Neuronal stem cell (in vitro differentiated cells): ENCODE measurements at places on chromosomes 2 and 18.
A peak's percentile ranks its signal among the peaks of the same experiment; 100 is the strongest.

- no peak for DNase-seq
Observed at GRCh38 chr2:69582582-69583176, 60.9 kb downstream of the AAK1 start.

DNA sequence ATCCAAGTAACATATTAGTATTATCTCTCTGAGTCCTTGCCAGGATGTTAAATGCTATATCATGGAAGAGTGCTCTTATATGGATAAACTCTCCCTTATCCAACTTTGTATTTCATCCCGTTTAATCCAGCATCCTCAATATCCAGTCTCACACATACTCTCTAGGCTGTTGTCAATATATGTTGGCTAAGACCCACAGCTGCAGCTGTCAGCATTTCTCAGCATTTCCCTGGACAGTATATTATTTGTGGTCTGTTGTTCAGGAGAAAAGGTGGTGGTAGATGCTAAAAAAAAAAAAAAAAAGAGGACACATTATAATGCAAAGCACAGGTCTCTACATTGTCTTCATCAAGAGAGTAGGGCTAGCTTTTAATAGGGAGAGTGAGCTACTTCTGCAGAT is 1368.0 kb upstream of the ZEB2 start:
- DNase-seq: no peak

GRCh38 chr2:217158928-217159327 is 299.1 kb upstream of the TNP1 start:
- DNase-seq: no peak

- DNase-seq: no peak
Observed at GRCh38 chr18:33820517-33821371, 242.7 kb downstream of the ASXL3 start.

DNA sequence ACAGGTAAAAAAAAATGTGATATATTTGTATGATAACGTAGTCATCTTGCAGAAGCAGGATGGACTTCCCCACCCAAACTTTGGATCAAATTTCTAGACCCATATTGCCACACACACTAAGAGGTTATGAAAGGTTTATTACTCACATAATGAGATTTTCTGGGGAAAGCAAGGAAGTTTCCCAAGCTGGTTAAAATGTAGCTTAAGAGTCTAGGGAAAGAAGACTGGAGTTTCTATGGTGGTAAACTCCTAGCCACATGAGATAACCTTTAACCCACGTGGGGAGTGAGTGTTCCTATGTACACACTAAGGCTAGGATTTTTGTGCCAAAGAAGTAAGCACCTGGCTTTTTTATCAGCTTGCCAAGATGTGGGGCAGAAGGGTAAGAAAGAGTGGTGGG is 335.7 kb upstream of the UBE2E3 start:
- no peak for DNase-seq

GRCh38 chr2:206823178-206823577 is 57.8 kb downstream of the FASTKD2 start:
- no peak for DNase-seq

DNA sequence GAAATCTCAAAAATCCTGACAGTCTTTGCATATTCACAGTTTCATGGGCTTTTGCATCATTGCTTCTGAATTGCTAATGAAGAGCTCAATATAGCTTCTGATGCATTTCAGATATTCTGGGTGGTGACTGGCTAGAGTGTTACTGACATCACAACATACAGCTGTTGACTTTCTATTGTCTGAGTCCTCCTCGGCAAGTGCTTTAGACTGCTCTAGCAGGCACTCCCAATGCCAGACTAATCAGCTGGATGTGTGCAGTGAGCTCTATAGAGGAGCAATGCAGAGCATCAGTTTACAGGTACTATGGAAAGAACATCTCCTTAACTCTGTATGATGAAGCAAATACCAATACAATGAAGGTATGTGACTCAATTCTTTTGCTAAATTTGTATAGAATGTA is 54.9 kb downstream of the R3HDM1 start:
- DNase-seq: peak; percentile 4

DNA sequence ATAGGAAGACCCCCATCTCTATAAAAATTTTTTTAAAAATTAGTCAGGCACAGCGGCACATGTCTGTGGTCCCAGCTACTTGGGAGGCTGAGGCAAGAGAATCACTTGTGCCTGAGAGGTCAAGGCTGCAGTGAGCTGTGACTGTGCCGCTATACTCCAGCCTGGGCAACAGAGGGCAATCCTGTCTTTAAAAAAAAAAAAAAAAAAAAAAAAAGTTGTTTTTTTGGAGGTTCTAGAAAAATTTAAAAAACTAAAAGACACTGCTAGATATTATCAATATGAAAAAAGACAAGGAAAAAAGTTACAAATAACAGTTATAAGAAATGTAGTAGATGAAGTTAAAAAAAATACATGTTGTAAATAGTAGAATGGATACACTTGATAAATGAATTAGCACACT is 56.1 kb upstream of the C2orf15 start:
- DNase-seq: no peak
